NCI-H2081 treated with DMSO at 0.1 percent for 48 hours (cell line): ENCODE measurements at places on chromosomes 4 and X.

DNA sequence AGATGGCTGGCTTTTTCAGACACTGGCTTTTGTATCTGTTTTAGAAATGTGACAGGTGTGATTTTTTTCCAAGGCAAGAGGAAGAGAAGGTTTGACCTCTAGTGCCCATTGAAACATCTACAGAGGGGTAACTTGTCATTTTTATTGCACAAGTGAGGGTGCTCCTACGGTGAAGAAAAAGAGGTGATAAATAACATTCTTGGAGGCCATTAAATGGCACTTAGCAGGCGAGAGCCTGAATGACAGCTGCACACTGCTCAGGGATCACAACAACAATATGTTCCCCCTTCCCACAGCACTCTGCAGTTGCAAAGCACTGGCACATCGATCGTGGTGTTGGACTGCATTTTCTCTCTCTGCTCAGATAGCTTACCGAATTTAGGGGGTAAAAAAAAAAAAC, 22.9 kb downstream of the FAM184B start:
- no peak for DNase-seq

GRCh38 chr4:177239477-177239876, 70.2 kb upstream of the NEIL3 start:
- DNase-seq = no peak

GRCh38 chr4:912548-913279, 19.4 kb downstream of the GAK start:
- no peak for DNase-seq

DNA sequence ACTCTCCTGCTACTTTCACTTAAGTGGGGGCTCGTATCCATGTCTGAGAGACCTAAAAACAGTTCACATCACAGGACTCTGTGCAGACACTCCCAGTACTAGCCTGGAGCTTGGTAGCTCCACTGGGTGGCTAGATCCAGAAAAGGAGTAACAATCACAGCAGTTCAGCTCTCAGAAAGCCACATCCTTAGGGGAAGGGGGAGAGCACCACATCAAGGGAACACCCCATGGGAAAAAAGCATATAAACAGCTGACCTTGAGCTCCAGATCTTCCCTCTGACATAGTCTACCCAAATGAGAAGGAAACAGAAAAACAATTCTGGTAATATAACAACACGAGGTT, 175.8 kb downstream of the FAM13A start:
- DNase-seq = no peak

- DNase-seq = no peak
Measured at GRCh38 chrX:9656277-9656676, 109.4 kb downstream of the GPR143 start.

DNA sequence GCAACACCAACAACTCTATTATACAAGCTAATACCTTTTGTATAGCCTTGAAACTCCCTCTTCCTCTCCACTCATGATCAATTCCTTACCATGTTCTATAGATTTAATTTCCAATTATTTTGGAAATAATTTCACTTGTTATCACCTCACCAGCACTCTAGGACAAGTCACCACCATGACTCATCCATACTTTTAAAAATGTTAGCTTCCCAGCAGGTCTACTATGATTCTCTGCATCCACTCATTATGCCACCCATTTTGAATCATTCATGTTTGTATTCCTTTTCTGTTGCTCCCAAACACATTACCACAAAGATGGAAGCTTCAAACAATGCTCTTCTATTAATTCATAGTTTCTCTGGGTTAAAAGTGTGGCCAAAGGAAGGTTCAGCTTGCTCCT, 469.6 kb downstream of the PDGFC start:
- no peak for DNase-seq

GRCh38 chrX:110804446-110804845, 8.8 kb upstream of the CHRDL1 start:
- no peak for DNase-seq

DNA sequence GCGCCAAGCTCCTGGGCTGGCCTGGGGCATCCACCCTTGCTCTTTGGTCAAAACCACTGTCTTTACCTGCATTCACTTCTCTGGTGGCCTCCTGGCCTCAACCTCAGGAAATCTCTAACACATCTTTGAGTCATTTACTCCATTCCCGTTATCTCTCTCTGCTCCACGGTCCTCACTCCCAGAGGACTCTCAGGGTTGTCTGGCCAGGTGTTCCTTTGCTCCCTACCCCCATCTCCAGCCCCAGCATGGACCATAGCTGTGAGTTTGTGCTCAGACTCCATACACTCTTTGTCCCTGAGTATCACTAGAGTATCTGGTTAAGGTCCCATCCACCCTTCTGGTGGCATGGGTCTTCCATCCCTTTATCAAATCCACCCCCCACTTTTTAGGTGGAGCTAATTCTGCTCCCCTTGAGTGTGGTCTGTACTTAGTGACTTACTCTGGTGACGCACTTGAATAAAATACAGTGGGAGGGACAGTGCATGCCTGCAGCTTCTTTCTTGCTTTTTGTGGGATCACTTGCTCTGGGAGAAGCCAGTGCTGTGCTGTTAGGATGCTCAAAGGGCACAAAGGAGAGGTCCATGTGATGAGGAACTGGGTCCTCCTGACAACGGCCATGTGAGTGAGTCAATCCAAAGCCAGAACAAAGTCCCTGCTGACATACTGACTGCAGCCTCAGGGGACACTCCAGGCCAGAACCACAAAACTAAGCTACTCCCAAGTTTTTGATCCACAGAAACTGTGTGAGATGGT, 44.3 kb downstream of the IGFBP7 start:
- no peak for DNase-seq

DNA sequence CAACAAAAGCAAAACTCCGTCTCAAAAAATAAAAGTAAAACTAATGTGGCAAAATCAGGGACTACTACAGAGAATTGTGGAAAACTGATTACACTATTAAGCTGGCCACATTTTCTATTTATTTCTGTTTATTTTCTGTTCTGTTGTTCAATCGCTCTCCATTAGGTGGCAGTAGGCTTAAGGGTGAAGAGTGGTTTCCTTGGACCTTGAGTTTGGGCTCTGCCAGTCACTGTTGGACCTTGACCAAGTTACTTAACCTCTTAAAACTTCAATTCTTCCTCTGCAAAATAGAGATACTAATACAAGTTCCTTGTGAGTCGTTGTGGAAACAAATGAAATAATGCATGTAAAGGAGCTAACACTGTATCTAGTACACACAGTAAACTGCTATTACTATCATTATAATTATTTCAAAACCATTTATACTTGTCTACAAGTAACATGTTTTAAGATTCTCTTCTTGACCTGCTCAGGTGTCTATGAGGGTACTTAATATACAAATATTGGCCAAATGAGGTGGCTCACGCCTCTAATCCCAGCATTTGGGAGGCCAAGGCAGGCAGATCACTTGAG, 15.2 kb downstream of the HSD17B11 start:
- DNase-seq = no peak

DNA sequence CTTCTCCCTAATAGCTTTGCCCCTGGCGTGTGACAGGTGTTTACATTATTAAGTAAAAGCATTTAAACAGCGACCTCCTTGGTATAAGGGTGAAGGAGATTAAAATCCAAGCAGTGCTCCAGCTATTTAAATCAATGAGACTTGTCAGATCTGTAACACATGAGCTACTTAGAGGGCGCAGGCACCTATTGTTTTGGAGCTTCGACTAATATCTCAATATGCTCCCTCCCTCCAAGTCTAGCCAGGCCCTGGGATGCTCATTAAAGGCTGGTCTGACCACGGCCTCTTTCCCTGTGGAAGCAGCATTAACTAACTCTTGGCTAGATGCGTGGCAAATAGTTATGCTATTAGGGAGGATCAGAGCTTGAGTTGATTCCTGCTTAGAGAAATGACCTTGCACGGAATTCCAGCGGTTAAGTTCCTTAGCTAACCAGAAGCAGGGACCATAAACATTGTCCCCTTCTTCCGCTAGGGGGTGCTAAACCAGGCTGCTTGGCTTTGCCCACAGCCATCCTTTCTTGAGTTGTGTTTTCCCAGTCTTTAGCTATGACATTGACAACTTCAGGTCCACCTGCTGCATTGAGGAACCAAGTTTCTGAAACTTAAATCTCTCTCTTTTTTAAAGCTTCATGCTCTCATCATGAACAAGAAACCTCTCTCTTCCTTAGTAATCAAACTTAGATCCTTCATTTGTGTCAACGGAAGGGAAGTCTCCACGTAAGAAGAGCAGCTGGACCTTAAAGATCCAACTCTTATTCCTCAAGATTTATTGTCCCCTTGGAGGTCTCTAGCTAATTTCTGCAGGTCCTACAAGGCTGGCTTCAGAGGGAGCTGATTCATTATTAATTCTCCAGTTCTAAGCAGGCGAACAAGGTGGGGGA, 80.7 kb upstream of the IGFBP7 start:
- no peak for DNase-seq

DNA sequence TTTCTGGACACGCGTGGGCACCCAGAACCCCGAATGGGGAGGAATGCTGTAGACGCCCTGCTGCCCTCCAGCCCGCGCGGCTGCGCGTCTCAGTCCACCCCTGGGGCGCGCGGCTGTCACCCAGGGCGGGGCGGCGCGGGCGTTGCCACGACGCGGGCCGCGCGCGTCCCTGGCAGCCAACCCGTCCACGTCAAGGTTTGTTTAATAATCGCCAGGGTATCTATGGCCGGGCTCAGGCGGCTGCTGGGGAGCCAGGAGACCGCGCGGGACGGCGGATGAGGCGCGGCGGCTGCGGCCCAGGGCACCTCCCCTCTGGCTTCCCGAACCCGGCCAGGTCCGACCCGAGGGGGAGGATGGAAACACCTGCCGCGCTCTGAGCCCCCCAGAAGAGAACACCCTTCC, at the start of gene SPATA18:
Gene SPATA18, plus strand, starts transcription at position 92 of the 402 bp plus-strand sequence. CDS start 401 bp downstream, outside the sequence.
- DNase-seq = no peak

DNA sequence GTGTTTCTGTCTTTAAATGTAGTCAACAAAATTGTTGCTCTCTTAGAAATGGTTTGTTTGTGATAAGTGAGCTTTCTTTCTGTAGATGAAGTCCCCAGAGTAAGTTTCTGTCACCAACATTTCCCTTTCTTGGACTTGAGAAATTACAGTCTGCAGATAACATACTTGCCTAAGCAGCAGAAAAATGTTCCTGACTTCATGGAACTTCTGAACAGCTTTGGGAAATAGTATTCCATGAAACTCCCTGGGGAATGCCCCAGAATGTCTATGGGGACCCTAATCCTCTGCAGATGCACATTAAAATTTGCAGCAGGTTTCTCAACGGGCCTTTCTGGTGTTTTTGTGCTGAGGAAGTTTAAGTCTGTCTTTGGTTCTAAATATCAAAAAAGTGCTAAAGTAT, 38.6 kb upstream of the NEIL3 start:
- no peak for DNase-seq

DNA sequence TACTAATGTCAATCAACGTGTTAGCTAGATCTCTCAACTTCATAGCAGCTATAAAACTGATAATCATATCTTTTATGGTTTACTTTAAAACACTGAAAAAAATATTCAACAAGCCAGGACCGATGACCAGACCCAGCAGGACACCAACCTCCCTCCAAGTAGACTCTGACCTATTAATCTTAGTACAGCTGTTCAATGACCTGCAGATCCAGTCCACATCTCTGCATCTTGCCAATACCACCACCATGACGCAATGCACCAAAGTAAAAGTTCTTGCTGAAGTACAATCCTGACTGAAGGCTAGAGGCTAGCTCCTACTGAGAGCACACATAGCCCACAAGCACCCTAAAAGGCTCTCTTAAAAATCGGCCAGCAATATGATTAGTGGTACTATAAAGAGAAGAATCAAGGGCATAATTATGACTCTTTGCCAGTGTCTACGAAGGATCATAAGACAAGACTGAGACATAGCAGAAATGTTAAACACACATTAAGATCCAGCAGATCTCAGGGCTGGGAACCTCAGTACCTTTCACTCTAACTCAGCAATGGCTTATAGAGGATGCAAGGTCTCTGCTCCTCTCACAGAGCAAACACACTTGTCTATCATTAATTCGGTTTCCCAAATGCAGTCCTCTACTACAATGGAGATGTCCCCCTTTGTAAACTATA, 7.6 kb downstream of the MED14 start:
- no peak for DNase-seq

GRCh38 chr4:22389240-22389870, 126.5 kb downstream of the ADGRA3 start:
- DNase-seq = peak; percentile 41

DNA sequence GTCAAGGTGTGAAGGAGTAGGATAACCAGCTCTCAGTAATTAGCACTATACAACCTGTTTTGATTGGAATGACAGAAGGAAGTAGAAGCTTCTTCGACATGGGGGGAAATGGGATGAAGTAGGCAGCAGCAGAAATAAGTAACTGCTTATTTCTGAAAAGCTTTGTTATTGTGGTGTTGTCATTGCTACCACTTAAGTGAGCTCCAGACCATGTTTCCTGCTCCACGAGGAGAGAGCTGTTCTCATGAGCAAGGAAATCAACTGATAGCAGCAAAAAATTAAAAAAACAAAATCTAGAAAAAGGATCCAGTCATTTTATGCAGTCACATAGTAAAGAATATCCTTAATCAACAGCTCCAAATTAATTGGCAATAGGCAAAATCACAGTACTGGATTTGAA, 106.1 kb upstream of the TLL1 start:
- DNase-seq = no peak

- no peak for DNase-seq
Measured at GRCh38 chr4:114495471-114495928, 103.1 kb upstream of the UGT8 start.

GRCh38 chr4:170671171-170671570, 581.4 kb upstream of the AADAT start:
- no peak for DNase-seq

DNA sequence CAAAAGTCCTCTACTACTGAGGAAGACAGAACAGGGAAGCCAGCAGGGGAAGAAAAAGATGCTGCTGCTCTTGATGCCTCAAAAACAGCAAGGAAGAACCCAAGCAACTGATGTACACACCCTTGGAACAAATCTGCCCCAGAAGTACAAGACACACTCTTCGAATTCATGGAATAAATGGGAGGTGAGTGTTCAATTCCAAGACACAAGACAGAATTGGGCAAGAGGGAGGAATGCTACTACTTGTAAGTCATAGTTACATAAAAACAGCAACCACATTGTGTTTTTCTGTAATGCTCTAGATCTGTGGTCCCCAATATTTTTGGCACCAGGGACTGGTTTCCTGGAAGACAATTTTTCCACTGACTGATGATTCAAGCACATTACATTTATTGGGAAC, 58.0 kb upstream of the H2AZ1 start:
- DNase-seq = no peak

- DNase-seq = no peak
Measured at GRCh38 chrX:103517246-103517645, 2.0 kb downstream of the RAB40A start.

DNA sequence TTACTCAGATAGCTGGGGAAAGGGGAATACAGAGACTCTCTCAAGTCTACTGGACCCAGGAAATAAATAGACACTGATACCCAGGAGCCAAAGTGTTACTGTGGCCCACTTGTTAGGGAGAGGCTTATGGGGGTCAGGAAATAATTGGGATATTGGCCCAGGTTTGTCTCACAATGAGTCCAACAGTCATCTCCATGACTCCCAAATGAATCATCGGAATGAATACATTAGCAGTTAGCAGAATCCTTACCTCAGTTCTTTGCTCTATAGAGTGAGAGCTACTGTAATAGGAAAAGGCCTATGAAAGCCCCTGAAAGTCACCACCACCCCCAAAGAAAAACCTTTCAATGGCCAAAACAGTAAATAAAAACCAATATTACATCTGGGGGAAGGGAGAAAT, 42.4 kb upstream of the ARHGEF6 start:
- no peak for DNase-seq
